ENCODE measurements at places on chromosomes 1 and 21.
A peak's percentile ranks its signal among the peaks of the same experiment; 100 is the strongest.

- no peak for DNase-seq
Observed at GRCh38 chr1:39322431-39322830, 117.9 kb downstream of the MACF1 start.

GRCh38 chr1:1761504-1762376 lies 16.5 kb downstream of the NADK start:
- no peak for DNase-seq

GRCh38 chr1:6603238-6603914 lies 707 bp upstream of the KLHL21 start:
- peak; percentile 57 for DNase-seq

- peak; percentile 11 for DNase-seq
Observed at GRCh38 chr1:154493276-154493675, 8.7 kb upstream of the TDRD10 start.

- DNase-seq, result no peak
Observed at GRCh38 chr1:209879539-209879938, 51.8 kb downstream of the UTP25 start.

DNA sequence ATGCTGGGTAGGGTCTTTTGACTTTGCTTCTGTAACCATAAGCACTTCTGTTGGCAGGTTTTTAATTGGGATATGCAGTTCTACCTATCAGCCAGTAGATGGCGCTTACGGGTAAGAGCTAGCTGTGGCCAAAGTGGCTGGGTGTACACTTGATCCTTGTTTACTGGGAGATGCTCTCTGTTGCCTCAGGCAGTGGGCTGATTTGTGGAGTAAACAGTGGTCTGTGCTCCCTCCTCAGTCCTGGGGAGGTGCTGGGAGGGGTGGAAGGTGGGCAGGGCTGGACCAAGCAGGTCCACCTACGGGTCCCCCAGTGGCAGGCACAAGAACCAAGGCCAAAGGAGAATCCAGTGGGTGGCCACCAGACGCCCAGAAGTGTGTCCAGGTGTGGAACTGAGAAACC lies 43.4 kb downstream of the RALGPS2 start:
- DNase-seq, result no peak

GRCh38 chr1:208107425-208108212 lies 136.6 kb downstream of the PLXNA2 start:
- DNase-seq, result no peak

DNA sequence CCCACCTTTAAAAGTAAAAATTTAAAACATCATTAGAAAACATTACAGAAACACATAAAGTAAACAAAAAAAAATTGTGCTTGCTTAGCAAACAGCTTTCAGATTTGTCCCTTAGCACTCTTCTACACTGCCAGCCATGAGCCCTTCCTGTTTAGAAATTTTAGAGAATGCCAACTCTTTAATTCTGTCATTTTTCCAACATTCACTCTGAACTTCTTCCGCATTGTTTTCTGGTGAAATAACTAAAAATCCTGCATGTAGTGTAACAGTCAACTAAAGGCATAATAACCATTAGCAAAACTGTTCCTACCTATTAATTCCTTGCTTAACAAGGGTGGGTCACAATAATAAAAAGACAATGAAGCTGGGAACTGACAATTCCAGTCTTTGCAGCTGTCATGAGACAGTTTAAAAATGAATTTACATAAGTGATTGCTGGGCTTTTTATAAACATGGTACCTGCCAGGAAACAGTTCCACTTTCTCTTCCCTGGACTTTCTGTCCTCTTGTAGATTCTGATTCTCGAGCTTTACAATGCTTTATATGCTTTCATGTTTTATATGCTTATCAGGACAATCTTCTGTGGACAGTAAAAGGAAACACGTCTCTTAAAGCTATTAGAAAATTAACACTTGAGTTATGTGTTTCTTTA lies 19.0 kb downstream of the GNG12 start:
- DNase-seq, result no peak

DNA sequence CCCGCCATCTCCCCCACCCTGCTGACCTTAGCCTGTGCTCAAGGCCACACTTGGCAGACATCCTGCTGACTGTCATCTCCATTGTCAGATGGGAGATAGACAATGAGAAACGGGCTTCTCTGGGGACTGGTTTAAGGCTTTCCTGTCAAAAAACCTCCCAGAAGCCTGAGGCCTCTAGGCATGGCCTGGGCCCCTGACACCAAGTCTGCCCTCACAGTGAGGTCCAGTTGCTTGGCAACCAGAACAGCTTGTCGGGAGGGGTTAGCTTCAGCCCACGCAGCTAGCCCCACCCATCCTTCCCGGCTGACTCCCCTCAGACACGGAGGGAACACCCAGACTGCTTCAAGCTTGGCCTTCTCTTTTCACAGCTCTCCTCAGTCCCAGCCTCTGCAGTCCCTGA lies 11.0 kb downstream of the PLEKHA6 start:
- DNase-seq, result no peak

DNA sequence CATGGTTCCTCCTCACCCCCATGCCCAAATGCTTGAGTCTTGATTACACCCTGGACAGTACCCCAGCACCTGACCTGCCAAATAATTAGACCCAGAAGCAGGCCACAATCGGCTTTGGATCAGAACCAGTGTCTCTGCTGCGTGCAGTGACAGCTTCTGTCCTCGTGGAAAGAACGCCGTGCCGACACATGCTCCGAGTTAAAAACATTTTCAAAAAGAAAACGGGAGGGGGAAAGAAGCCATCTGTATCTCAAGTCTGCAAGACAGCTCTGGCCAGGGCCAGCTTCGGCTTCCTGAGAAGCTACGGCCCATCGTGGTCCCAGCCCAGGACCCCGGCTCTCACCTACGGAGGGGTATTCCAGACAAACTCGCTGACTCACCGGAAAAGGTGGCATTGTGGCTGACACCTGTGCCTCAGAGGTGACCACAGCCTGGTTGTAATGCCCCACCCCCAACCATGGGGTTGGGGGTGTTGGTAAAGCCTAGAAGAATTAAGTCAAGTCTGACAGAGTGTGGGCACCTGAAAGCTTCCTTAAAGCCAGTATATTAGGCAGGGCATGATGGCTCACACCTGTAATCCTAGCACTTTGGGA lies 25.8 kb downstream of the SSBP3 start:
- DNase-seq, result peak; percentile 29

DNA sequence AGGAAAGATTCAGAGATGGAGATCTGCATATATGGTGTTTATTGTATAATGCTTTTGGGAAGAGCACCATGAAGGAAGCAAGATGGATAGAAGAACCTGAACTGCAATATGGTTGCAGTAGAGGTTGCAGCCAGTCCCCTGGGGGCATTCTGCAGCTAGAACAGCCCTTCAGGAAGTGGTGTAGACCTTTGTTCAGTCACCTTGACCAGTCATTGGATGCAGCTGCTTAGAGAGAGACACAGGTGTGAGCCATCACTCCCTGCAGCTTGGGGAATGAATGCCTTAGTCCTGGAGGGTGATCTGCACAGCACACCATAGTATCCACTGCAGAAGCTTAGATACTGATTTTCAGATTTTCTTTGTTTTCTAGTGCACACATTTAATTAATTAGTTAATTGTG lies 42.3 kb downstream of the NEK7 start:
- no peak for DNase-seq
